ENCODE measurements at places on chromosomes 1 and 21.

DNA sequence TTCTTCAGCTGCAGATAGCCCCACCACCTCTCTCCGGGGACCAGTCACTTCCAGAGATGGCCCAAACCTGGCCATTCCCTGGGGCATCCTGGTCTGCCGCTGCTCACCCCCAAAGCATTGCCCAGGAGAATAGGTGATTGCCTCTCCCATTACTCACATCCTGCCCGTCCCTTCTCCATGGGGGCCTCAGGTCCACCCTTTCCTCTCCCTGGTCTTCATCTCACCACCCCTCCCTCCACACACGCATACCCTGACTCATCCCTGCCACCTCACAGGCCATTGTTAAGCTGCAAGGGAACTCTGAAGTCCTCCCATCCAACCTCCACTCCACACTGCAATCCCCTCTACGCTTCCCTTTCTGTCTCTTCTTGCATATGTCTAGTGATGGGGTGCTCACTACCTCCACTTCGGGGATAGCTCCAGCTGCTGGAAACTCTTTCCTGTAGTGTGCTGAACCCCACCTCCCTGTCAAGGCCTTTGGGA, at the start of gene PLEKHG5:
PLEKHG5 (minus strand) TSS at position 188 of the 483 bp plus-strand sequence. CDS start 14,096 bp downstream, outside the sequence.
- no peak for DNase-seq

DNA sequence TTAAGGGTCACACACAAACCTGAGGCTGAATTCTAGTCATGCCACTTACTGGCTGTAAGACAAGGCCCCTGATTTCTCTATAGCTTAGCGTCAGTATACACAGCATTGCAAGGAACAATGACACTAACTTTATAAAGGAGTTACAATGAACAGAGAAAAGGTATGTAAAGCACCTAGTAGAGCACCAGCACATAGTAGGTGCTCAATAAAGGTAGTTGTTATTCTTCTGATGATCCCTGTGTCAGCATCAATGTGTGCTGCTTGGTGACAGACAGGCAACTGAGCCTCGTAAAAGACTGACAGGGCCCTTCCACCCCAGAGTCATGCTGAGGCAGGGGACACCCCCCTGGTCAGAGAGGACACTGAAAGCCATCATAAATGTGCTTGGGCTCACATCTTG, 43.2 kb downstream of the GRHL3 start:
- DNase-seq = no peak

- no peak for DNase-seq
Measured at GRCh38 chr1:41741244-41741643, 177.5 kb downstream of the HIVEP3 start.

- no peak for DNase-seq
Measured at GRCh38 chr1:169768161-169768560, 26.5 kb downstream of the METTL18 start.

DNA sequence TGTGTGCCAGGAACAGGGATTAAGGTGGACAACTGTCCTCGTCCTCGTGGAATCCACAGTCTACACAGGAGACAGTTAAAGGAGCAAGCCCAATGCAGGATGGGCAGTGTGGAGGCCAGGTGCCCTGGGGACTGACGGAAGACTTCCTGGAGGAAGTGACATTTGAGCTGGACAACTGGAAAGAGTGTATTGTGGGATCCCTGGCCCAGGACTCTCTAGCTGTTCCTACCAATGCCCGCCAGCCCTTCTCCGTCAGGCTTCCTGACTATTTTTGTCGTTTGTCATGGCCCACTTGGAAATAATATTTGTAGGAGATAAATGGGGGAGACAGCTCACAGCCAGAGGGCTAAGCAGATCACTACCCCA, 235.3 kb downstream of the TOMM20 start:
- no peak for DNase-seq

DNA sequence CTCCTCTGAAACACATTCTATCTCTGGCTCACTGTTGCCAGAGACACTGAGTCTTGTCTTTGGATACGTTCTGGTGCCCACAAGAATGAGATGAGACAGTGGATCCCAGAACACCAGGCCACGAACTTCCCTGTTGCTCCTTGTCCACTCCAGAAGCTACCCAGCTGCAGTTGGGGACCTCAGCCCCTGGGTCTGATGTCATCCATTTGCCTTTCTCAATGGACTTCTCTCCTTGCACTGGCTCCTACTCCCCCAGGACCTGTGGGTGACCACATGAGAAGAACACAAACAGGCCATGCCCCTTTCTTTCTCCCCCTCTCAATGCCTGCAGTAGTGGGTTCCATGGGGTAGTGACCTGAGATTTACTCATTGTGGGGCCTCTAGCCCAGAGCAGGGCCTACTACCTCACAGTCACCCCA, 5.9 kb downstream of the NBPF1 start:
- no peak for DNase-seq

DNA sequence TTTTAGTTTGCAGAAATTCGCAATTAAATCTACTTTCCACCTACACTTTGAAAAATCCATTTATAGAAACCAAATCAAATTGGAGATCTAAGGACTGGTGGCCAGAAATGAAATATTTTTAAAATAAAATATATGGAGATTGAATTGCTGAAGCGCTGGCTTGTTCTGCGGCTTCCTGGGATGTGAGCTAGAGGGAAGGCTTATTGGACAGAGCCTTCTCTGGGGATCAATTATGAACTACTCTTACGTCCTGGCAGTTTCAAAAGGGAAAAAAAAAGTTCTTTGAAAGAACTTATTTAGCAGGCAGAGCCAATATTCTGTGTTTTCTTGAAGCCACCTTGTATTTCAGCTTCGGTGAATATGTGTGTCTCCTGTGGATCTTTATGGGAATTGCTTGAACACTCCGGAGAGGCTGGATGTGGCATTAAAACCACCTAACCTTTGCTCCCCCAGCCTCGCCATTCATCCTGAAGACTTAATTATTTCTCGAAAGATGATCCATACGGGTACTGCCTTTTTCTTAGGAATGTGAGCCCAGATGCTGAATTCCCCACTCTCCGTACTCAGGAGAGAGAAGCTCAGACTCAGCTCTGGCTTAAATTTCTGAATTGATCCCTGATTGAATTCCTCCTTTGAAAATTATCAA, 478.9 kb upstream of the VAMP3 start:
- no peak for DNase-seq

DNA sequence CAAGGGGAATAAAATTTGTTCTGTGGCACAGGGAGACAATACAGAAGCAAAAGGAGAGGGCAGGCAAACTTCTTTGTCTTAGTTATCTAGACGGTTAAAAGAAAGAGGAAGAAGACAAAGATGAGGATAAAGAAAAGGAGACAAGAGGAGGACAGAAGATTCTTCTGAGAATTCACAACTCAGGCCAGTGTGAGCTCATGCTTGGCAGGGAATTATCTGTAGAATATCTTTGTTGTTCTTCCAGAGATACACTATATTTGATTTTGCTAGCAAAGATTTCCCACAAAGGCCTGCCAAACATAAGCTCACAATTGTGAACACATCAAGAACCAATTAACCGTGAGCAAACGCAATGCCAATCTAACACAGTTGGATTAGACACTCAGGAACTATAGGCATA, 21.4 kb downstream of the SLC16A1 start:
- DNase-seq = no peak

GRCh38 chr1:159921251-159921650, 4.1 kb downstream of the TAGLN2 start:
- no peak for DNase-seq

DNA sequence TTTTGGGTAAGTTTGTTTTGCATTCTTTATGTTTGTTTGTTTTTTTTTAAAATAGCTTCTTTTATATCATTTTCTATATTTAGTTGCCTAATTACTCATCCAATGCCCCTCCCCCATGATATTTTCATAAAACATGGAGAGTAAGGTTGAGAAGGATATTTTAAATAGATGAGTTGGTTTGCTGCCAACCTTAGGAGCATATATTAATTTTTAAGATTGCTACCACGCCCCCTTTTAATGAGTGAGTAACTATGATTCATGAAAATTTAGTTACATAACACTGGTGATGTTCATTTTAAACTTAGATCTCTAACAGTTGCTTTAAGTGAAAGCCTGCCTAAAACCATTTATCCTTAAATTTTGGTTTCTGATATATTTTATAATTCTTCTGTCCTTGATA, 18.7 kb downstream of the TMEM50A start:
- DNase-seq = no peak

All from SK-N-MC (cell line).